ENCODE measurements at places on chromosomes 7 and 10. TPM values are rescaled to one million over a fixed set of nuclear protein-coding genes. Genes with fewer than 3 reads are reported as not detected.

Gene SAMD9
- polyA plus RNA-seq: 3.5 TPM

Gene ZNF3
- polyA plus RNA-seq: 6.3 TPM

Gene C7orf33
- polyA plus RNA-seq: not detected

Gene SRGN
- polyA plus RNA-seq: 121 TPM

Gene PLXDC2
- 27.7 TPM for polyA plus RNA-seq

Measured in aorta (tissue), 5 donors.